NCI-H187 treated with DMSO at 0.1 percent for 48 hours (cell line): ENCODE measurements at places on chromosomes 3 and 15.

DNA sequence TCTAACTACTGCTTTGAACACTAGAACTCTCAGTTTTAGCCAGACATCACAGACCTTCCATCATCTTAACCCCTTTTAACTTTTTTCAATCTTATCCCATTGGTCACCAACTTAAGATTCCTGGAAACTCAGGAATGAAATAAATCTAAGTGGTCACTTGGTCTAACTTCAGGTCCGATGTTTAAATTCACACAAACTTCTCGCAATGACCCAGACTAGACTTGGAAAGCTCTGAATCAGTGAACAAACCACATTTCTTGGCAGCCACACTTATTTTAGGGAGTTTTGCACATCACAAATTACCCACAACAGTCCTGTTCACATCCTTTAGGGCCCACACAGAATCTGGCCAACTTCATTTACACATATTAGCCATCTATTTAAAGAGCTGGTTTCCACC lies 118.9 kb downstream of the MAGI1 start:
- no peak for DNase-seq

GRCh38 chr15:69958496-69959084 lies 139.1 kb downstream of the TLE3 start:
- DNase-seq, result no peak

DNA sequence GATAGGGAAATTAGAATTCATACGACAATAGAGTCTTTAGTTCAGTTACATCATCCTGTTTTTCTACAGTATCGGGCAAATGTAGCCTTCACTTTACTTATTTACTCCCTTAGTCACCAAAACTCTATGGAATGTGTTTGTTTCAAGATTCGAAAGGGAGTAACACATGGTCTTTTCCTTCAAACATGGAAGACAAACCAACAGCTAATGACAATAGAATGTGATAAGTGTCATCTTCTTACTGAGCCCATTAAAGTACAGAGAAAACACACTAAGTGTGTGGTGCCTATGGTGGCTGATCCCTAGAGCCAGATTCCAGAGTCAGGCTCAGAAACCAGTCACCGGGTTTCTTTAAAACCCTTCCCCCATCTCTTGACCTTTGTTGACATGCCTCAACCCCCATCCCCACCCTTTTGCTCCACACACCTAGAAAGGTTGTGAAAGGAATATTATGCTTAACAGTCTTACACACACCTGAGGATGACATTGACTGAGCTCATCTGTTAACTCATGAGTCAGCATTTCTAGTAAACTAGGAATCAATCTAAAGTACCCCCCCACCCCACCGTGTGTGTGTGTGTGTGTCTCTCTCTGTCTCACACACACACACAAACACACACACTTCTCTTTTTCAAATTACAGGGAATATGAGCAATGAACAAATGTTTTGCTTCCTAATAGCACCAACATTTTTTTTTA lies 549.6 kb upstream of the CCDC54 start:
- DNase-seq, result no peak

DNA sequence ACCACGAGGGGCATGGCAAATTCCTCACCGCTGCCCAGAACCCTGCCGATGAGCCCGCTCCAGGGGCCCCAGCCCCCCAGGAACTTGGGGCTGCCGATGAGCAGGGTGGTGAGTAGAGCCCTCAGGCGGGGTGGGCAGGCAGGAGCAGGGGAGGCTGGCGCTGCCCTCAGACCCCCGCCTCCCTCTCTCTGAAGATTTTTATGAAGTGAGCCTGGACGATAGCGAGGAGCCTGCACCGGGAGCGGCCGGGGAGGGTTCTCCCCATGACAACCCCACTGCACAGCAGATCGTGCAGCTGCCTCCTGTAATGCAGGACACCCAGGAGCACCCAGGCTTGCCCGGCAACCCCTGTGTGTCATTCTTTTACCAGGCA lies 56.7 kb upstream of the UBE2Q2 start:
- DNase-seq, result no peak

- no peak for DNase-seq
These were observed 15.6 kb upstream of the ZNF80 start for GRCh38 chr3:114252954-114253353.

DNA sequence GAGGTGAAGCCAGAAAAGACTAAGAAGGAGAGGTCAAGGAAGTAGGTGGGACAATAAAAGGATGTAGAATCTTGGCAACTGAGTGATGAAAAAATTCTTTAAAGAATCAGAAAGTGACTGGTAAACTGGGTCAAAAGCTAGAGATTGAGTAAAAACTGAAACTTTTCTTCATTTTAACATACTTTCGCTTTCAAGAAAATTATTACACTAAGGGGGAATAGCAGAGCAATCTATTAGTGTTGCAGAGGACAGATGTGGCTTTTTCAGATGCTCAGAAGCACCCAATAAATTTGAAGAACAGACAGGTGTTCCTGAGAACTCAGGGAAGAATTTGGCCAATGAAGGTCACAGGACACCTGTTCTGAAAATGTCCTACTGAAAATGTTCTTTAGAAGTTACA lies 805.4 kb upstream of the ALCAM start:
- no peak for DNase-seq

DNA sequence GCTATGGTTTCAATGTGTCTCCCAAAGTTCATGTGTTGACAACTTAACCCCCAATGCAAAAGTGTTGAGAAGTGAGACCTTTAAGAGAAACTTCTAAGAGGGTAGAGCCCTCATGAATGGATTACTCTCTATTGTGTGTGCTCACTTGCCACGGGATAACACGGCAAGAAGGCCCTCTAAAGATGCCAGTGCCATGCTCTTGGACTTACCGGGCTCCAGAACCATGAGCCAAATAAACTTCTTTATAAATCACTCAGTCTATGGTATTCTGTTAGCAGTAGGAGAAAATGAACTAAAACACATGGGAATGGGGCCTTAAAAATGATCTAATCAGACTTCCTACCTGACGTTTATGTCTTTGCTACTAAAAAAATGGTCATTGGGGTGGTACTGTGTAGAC lies 2.6 kb upstream of the TCF12 start:
- DNase-seq, result no peak

DNA sequence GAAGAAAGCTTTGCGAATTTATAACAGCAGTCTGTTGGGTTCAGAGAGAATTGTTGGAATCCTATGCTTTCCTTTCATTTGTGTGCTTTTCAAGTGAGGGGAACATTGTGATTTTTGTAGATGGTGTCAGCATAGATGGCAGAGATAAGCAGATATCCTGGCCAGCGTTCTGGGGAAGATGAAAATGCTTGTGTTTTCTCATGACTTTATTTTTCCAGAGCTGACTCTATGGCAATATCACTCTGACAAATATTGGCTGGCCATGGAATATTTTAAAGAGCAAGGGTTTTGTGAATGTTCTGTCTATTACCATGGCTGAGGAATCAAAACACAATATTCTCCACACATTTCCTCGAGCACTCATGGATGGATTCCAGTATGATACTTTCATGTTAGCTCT lies 108.8 kb downstream of the MITF start:
- DNase-seq, result no peak

GRCh38 chr15:89429986-89430385 lies 66.4 kb downstream of the RHCG start:
- DNase-seq, result no peak

GRCh38 chr15:83365370-83365938 lies 81.0 kb upstream of the BNC1 start:
- no peak for DNase-seq

GRCh38 chr3:175384569-175384968 lies 525.4 kb downstream of the NAALADL2 start:
- DNase-seq, result no peak

DNA sequence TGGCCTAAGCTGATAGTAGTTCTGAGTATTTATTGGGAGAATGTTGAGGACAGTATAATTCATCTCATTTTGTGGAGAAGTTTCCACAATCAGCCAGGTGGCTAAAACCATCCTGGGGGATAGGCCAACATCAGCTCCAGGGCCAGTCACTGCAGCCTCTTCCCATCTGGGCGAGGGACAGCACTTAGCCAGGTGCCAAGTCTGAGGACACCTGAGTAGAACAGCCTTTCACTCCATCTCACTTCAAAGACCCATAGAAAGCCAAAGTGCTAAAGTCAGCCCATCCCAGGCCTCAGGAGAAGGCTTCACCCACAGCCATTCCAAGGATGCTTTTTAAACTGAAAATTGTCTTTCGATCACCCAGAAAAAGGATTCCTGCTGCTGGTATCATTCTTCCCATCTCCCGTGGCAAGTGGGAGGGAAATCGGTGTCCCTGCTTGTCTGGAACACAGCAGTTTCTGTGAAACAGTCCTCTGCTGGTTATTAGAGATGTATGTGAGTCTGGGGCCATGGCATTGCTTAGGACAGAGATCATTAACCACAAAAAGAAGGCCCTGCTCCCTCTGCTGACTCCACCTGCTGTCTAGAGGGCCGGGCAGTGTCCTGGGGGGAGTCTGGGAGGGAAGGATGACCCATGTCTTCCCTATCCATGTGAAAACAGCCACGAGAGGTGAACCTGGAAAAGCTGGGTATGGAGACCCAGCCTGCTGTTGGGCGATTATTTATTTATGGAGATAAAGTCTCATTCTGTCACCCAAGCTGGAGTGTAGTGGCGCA lies 9.6 kb downstream of the CALML4 start:
- no peak for DNase-seq

- no peak for DNase-seq
These were observed 8.3 kb downstream of the GHRL start for GRCh38 chr3:10284496-10284895.

GRCh38 chr3:8760091-8760490 lies 9.3 kb downstream of the OXTR start:
- no peak for DNase-seq

- DNase-seq, result no peak
These were observed 163.8 kb upstream of the CDIN1 start for GRCh38 chr15:36415643-36416042.

DNA sequence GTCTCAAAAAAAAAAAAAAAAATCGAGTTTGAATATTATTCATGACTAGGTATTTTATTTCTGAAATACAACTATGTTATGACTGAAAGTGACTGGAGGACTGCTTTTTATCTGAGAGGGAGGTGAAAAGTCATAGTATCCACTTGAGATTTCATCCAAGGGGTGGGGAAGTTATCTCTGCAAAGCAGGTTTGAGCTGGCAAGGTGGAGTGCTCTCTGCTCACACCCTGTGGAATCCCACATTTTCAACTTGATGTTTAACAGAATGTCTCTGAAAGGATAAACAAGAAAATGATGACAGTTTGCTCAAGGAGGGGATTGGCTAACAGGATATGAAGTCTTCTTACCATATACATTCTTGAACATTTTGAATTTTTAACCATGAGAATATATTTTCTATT lies 27.3 kb upstream of the SEC62 start:
- no peak for DNase-seq

DNA sequence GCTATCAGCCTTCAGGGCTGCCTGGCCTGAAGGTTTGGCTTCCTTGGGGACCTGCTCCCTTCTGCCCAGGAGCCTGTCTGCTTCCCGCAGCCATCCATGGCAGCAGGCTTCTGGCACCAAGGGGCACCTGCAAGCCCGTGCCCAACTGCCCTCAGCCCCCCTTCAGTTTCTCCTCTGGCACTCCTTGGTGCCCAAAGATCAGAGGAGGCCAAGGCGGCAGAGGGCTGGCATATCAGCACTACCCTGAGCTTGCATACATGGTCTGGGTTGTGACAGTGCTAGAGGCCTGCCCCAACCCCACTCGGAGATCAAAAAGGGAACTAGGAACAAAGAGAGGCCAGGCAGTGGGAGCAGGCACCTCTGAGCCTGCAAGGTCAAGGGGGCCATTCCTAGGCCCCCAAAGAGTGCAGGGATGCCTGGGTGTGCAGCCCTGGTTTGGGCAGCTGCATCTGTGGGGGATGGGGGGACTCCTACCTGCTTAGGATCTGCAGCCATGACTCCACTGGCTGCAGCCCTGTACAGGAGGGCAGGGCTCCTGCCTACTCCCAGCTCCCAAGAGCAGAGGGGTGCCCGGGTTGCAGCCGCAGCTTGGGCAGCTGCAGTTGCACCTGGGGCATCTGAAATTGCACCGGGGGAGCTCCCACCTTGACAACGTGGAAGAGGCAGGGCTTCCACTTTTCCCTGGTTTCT lies 76.2 kb upstream of the TP63 start:
- DNase-seq, result no peak

- DNase-seq, result no peak
These were observed 533.5 kb upstream of the ZNF385D start for GRCh38 chr3:22284559-22284958.

- DNase-seq, result no peak
These were observed 30.5 kb downstream of the TLNRD1 start for GRCh38 chr15:81031203-81031602.

- DNase-seq, result no peak
These were observed 75.7 kb upstream of the FBN1 start for GRCh38 chr15:48721061-48721810.

DNA sequence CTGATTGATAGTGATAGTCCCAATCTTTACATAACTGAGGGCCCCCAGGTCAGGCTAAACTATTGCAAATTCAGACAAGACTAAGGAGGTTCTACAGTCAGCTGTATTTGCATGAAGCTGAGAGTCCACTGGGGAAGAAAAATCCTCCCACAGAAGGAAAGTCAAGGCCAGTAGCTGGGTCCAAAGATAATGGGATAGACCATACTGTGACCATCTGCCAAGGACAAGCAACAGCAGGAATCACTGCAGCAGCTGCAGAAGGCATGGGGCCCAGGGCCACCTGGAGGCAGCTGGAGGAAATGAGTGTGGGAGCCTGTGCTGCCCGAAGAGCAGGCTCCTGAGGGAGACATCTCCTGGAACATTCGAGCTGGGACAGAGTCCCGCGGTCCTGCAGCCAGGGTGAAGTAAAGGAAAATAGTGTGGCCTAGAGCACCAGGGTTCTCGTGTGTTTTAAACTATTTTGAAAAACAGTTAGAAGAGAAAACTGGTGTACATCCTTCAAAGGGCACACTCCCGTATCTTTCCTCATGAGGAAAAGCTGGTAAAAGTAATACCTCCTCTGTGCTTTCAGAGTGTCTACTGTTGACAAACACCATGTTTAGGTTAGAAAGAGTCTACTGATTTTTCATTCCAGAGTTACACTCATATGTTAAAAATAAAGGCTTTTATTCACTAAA lies 13.2 kb upstream of the TMEM212 start:
- DNase-seq, result no peak

DNA sequence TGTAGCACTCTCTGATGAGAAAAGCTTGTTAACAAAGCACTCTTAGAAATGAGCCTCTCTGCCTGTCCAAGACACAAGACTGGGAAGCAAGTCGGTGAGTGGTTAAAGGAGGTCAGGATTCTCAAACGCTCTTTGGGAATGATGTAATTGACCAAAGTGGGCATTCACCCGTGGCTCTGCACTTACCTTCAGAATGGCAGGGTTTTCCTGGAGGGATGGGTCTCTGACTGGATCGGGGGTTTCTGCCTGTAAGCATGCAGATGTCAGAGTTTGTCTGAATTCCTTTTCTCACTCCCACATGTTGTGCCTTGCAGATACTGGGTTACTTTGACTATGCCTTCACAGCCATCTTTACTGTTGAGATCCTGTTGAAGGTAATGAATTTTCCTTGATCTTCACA lies 106.3 kb downstream of the CHDH start:
- DNase-seq, result no peak

DNA sequence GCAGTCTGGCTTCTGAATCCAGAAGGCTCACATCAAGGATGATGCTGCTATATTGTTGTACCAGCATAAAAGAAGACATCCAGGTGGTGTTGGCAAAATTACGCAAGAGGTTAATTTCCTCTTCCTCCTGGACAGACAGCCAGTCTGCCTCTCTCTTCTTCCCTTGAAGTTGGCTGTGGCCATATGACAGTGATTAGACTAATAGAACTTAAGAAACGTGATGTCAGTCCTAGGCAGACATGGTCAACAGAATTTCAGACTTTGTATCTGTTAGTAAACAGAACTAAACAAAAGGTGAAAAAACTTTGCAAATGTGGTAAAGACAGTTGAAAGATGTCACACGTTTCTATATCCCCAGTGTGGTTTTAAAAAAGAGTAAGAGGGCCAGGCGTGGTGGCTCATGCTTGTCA lies 465.2 kb upstream of the NR2F2 start:
- DNase-seq, result no peak

- no peak for DNase-seq
These were observed 24.2 kb downstream of the CPN2 start for GRCh38 chr3:194326968-194327217.
